Colonic mucosa (tissue), 4 donors: ENCODE measurements at places on chromosomes 13 and 19.

GRCh38 chr13:111115965-111116521 lies 933 bp downstream of the ARHGEF7 start:
- DNase-seq = no peak

DNA sequence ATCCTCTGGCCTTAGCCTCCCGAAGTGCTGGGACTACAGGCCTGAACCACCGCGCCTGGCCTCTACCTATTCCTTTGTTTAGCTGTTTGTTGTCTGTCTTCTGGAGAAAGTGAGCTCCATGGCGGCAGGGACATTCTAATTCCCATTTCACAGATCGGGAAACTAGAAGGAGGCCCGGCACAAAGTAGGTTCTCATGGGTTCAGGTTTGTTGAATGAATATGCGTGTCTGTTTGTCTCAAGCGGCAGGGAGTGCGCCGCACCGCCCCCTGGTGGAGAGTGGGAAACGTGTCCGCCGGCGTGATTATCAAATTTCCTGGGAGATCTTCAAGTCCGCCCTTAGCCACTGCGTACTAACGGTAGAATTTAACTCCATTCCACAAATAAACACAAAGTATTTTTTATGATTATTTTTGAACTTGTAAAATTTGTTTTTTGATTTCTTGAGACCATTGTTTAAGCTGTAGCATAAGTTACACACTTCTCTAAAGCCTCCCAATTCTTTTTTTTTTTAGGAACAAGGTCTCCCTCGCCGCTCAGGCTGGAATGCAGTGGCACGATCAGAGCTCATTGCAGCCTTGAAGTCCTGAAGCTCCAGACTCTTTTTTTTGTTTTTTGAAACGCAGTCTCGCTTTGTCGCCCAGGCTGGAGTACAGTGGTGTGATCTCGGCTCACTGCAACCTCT lies 8.9 kb upstream of the CCDC9 start:
- peak; percentile 86 for DNase-seq

- DNase-seq = no peak
These were observed 17.3 kb upstream of the CLDN10 start for GRCh38 chr13:95535243-95535642.

DNA sequence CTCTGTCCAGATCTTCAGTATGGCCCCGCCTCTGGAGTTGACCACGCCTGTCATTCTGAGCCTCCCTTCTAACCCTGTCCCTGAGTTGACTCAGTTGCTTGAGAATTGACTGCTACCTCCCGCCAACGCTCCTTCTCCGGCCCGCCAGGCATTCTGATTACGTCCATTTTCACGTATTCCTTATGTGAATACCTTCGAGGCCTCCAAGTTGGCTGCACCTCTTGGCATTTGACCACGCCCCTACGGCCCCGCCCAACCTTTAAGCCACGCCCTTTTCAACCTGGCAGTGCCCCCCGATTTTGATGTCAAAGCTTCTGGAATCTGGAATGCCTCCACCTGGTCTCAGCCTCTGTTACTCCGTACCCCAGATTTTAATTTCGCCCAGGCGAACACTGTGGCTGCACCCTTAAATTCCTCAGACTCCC lies 1.7 kb upstream of the EML2 start:
- peak; percentile 68 for DNase-seq

GRCh38 chr13:74134777-74135325 lies 647 bp upstream of the KLF12 start:
- peak; percentile 70 for DNase-seq

- DNase-seq = no peak
These were observed 10.0 kb downstream of the LRFN3 start for GRCh38 chr19:35946203-35946602.

- DNase-seq = no peak
These were observed 8.9 kb upstream of the AMER2 start for GRCh38 chr13:25180775-25181537.

DNA sequence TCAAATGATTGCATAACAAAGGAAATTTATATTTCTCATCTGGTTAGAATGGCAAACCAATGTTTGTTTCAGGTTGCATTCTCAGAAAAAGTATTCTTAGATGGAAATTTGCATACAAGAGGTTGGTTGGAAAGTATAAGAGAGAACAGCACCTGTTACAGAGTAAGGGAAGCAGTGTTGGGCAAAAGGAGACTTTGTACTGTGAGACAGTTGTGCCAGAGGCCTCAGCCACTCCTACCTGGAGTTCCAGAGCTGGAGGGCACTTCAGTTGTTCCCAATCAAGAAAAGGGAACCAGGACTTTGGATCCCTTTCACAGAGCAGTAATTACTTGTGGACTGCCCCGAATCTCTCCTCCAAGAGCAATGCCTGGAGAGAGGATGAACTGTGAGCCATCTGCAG lies 81.8 kb downstream of the SPRY2 start:
- DNase-seq = peak; percentile 67

DNA sequence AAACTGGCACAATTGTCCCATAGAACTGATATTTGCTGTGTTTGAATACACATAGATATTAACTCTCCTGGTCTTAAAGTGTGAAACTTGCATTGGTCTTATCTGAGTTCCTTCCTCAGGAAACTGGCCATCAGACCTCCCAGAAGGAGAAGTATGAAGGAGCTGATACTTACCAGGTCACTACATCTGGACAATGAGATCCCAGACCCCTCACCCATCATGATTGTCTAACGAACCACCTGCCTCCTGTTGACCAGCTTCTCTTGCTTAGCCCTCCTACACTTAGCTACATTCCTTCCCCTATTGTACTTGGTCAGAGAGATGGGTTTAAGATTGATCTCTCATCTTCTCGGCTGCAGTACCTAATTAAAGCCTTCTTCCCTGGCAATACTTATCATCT lies 413.3 kb downstream of the KCTD12 start:
- DNase-seq = no peak

- DNase-seq = no peak
These were observed 1109.1 kb upstream of the MIR17HG start for GRCh38 chr13:90238413-90238812.
